ENCODE measurements at places on chromosomes 16 and 17.

DNA sequence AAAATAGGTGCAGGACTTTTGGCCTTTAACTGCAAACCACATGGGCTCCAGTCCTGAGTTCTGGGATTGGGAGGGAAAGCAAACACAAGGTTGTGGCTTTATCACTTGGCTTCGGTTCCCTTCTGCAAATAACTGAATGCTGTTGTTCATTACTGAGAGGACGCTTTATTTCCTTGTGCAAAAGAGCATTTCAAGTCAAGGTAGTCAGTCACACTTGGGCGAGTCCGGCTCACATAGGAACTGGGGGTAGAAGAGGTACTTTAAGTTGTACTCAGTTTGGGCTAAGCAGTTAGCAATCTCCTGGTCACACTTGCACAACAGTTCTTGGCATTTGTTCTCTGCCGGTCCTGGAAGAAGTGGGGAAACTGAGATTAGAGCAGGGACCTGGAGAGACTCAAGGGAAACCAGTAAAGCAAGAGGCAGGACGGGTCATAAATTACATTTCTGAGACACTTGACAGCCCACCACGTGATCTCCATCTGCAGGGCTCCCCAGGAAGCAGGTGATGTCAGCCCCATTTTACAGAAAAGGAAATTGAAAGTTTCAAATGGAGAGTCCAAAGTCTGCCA is 21.6 kb downstream of the PLA2G10 start:
- DNase-seq = peak; percentile 57

GRCh38 chr17:15398736-15399331 is 57.4 kb upstream of the TEKT3 start:
- no peak for DNase-seq

GRCh38 chr17:34757106-34757505 is 177.7 kb downstream of the TMEM132E start:
- no peak for DNase-seq

GRCh38 chr16:48565752-48566151 is 44.2 kb downstream of the N4BP1 start:
- no peak for DNase-seq

DNA sequence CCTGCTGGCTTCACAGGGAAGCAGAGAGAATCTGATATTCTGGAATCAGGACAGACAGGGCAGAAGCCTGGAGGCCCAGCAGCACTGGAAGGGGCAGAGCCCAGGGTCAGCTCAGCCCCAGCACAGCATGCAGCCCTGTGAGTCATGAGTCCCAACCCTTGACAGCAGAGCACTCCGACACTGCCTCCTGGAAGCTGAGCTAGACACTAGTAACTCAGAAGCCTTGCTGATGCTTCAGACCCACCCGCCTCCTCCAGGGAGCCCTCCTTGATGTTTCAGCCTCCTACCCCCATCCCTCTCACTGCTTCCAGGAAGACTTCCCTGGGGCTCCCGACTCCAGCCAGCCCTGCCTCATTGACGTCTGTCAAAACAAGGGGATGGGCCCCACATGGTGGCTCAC is 6.9 kb downstream of the CAMKK1 start:
- DNase-seq = no peak

- DNase-seq = no peak
Observed at GRCh38 chr17:81429821-81430551, 34.7 kb downstream of the BAHCC1 start.

DNA sequence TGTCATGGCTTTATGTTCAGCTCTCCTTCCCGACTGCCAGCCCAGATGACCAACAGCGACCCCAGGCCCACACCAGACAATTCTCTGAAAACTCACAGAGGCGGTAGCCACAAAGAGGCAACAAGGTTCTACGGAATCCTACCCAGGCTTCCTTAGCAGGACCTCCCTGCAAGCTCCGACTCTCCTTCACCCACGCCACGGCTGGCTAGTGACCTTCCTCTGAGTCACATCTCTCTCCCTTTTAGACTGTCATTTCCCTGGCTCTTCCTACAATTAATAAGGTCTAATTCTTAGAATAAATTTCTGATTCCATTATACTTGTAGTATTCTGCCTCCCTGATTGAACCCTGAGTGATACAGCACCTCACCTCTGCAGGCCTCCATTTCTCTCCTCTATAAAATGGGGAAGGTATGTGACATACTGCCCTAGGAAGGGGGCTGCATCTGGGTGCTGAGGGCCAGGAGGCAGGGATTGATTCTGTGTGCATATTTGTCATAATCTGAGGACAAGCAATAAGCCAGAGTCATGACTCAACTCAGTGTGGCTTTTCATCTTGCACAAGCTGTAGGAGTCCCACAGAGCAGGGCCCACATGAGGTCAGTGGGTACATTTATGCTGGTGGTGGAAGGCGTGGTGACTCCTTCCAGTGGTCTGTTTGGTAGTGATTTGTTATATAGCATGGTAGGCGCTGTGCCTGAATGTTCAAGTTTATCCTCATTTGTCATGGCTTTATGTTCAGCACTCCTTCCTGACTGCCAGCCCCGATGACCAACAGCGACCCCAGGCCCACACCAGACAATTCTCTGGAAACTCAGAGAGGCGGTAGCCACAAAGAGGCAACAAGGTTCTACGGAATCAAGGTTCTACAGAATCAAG is 46.2 kb downstream of the SMPD3 start:
- no peak for DNase-seq

GRCh38 chr17:39810939-39811728 is 53.0 kb downstream of the IKZF3 start:
- no peak for DNase-seq

DNA sequence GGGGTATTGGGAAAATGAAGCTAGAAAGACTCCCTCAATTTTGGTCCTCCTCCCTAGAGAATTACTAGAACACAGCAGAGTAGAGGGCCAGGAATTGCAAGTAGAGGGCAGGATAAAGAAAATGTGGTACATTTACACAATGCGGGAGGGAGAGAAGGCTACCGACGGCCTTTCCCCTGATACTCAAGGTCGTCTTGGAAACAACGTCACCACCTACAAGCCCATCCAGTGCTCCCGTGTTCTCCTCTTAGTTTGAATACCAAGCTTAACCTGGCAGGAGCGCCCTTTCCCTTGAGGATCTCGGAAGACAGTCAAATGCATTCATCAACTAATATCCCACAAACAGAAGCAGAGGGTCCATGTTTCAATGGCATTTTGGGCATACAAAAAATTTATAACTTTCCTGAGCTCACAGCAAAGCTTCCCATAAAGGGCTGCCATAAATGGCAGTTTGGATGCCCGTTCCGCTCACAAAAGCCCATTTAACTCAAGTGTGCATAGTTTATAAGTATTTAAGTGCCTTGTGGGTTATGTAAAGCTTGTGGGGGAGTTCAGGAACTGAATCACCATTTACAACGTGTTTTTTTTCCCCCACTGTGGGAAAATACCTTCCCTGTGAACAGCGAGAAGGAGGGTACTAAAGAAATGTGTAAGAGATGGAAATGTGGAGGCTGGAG is 414.6 kb downstream of the SLC39A11 start:
- DNase-seq = no peak

- no peak for DNase-seq
Observed at GRCh38 chr17:29753845-29754439, 131.2 kb upstream of the CORO6 start.

DNA sequence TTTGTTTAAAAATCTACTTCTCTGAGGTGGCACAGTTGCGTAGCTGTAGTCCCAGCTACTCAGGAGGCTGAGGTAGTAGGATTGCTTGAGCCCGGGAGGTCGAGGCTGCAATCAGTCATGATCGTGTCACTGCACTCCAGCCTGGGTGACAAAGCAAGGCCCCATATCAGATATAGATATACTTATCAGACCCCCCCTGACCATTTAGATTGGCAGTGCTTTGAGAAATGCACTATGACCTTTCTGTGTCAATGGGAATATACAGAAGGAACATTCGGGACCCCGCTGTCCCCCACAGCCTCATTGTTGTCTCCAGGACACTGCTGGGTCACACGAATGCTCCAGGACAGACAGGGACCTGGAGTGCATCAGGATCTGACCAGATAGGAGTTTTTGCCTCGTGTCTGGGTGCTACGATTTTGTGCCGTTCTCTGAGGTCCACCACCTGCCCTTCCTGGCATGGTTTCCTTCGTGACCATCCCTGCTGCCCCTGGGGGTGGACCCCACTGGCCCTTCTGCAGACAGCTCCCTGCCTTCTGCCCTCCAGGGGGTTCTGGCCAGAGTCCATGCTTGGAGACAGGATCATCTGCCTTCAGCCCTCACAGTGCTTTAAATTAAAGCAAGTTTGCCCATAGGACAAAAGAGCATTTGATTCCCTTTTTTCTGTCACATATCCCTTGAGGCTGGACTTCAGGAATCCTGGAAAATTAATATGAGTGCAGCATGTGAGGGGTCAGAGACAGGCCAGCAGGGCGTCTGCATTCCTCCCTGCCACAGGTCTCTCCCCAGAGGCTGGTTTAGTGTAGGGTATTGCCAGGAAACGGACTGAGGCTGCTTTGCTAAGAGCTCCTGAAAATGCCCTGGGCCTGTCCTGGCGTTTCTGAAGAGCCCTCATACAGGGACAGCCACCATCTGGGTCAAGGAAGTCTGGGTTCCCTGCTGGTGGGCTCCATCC is 19.3 kb downstream of the PLD6 start:
- no peak for DNase-seq

GRCh38 chr16:82425661-82426060 is 201.1 kb upstream of the CDH13 start:
- no peak for DNase-seq

- DNase-seq = no peak
Observed at GRCh38 chr16:27806388-27806787, 256.4 kb downstream of the KATNIP start.

DNA sequence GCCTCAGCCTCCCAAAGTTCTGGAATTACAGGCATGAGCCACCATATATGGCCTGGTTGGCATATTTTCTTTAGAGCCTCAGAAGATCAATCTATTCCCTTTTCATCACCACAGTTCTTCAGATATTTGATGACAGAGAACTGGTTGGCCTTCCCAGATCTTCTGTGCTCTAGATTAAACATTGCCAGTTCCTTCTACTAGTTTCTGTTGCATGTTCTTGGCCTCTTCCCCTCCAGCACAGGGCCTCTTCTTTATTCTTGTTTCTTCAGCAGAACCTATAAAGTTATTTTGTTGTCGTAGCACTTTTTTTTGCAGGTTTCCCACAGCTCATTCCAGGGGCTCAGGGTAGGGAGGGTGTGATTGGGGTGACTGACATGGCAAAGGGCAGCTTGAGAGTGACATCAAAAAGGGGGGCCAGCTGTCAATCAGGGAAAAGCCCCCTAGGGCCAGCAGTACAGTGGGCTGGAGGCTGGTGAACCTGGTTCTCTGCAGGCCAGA is 9.3 kb downstream of the CHD9 start:
- DNase-seq = no peak

DNA sequence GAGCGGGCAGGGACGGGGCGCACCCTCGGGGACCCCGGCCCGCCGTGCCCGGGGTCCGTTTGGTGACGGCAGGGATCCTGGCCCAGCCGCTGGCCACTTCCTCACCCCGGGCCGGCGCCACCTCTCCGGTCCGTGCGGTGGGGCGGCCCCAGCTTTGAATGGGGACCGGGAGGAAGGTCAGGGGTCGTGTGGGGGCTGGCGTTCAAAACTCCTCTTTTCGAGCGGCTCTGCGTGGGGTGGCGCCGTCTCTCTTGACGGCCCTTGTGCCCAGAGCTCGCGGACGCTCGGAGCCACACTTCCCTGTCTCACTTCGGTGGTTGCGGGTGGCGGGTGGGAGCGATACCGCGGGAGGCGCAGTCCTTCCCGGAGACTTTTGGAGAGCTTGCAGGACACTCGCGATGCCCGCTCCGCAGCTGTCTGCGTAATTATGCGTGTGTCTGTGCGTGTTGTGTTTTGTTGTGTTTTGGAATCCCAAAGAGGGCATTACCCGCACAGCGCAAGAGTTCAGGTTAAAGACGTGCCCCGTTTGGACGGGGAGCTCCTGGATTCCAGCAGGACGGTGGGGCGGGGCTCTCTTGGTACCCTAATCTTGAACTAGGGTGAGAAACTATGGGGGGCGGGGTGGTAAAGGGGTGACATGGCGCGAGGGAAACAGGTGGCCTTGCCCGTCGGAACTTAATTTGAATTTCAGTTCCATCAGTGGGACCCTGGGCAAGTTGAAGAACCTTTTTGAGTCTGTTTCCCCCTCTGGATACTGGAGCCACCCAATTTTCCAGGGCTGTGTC is 637 bp downstream of the PLCG2 start:
- no peak for DNase-seq

DNA sequence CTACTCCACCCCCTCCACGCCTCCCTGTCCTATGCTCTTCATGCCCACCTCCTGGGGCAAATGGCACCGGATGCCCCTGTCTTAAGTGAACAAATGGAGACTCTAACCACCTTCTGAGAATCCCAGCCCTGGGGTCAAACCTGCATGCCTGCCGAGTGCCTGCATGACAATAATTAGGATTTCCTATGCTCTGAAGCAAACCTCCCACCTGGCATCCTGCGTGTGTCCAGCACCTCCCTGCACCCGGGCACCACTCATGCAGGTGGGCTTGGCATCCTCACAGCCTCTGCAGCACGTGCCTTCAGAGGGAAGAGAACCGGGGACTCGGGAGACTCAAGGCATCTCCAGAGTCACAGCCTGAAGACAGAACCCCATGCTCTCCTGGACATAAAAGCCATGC is 11.2 kb upstream of the KIFC3 start:
- no peak for DNase-seq

GRCh38 chr16:55502801-55503366 is 6.0 kb upstream of the LPCAT2 start:
- DNase-seq = peak; percentile 87

DNA sequence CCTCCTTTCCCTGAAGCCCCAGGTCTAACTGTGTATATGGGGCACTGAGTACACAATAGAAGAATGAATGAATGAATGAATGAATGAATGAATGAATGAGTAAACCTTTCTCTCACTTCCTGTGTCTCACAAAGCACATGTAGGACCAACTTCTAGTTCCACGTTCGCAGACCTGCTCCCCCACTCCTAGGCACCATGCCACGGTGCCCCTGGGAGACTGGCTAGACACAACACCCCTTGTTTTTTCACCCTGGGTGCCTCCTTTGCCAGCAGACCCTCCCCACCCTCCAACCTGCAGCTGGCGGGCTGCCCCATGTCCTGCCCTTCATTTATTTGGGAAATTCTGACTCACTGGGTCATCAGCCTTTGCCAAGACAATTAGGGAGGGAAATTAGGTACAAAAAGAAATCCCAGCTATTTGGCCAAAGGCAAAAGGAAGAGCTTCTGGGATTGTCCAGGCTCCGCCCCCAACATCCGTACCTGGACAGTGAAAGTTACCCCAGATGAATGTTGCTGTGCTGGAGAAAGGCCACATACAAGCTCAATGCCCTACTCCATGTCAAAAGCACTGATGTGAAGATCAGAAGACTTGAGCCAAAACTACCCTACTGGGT is 7.7 kb downstream of the CES1 start:
- DNase-seq = no peak

- peak; percentile 80 for DNase-seq
Observed at GRCh38 chr16:25106567-25107465, 4.7 kb upstream of the LCMT1 start.

- no peak for DNase-seq
Observed at GRCh38 chr17:81223762-81224130, 981 bp upstream of the CEP131 start.

DNA sequence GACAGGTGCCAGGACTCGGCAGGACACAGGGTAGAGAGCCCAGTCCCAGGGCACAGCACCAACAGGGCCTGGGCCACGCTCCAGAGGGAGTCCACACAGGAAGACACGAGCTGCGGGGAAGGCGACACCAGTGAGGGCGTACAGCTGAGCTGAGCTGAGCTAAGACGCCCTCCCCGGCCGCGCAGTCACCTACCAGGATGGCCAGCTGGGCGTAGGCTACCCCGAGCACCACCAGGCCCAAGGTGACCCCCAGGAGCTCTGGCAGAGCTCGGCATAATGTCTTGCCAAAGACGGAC is 42.6 kb downstream of the TSC2 start:
- no peak for DNase-seq

GRCh38 chr17:17844079-17844478 is 7.3 kb upstream of the SREBF1 start:
- DNase-seq = no peak

GRCh38 chr17:78144147-78144719 is 2.0 kb upstream of the C17orf99 start:
- peak; percentile 63 for DNase-seq

Data from LNCaP clone FGC (cell line).